ENCODE measurements at places on chromosomes 7 and 10. TPM values are rescaled to one million over a fixed set of nuclear protein-coding genes. Genes with fewer than 3 reads are reported as not detected.

The OR2A1 gene
- total RNA-seq = not detected

The TMEM139 gene
- total RNA-seq = 2.2 TPM

DNA sequence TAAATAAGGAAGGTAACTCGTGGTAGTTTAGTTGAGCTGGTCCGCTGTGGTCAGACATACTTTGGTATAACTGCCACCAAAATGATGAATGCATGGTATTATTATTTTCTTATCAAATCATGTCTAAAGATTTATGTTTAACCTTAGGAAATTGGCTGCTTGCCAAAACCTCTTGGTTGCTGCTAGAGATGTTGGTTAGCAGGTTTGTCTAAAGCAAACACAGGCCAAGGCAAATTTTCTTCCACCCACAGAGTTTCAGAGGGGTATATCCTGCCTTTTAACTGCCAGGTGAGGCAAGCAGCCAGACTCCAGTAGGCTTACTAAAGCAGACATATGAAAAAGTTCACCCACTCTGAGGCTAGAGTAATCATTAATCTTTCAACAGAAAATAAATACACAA is 101.4 kb downstream of the SEMA3E start:
- no peaks in the 10 kb centered on the region for H3K27me3 ChIP-seq
- no peak overlapping the region for H3K4me3 ChIP-seq

DNA sequence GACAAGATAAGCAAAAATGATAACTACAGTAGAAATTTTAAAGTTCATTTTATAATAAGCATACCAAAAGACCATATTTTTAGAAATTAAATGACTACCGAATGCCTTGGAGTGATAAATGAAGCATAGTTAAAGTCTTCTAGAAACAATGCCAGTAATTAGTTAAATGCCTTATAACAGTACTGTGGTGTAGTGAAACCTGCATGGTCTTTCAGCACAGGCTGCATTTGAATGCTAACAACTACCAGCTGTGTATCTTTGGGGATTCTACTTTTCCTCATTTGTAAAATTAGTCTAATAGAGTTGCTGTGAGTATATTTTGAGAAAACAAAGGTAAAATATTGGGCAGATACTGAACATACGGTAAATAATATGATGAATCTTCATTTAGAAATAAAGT is 25.1 kb downstream of the TSPAN12 start:
- H3K27me3 ChIP-seq = no peaks in the 10 kb centered on the region
- no peaks in the 10 kb centered on the region for H3K4me1 ChIP-seq
- no peak overlapping the region for H3K4me3 ChIP-seq
- DNase-seq = no peak

GRCh38 chr7:10537764-10538163 is 435.9 kb upstream of the PHF14 start:
- H3K4me3 ChIP-seq = no peak overlapping the region
- no peak overlapping the region for H3K27ac ChIP-seq
- no peak for DNase-seq
- H3K27me3 ChIP-seq = no peaks in the 10 kb centered on the region
- H3K36me3 ChIP-seq = no peaks in the 10 kb centered on the region

- peak; percentile 64 for DNase-seq
- H3K27me3 ChIP-seq = no peaks in the 10 kb centered on the region
- no peak overlapping the region for H3K27ac ChIP-seq
- no peaks in the 10 kb centered on the region for H3K36me3 ChIP-seq
- no peak overlapping the region for H3K4me3 ChIP-seq
- H3K4me1 ChIP-seq = no peaks in the 10 kb centered on the region
These were observed 16.1 kb upstream of the LAMB4 start for GRCh38 chr7:108146070-108146842.

GRCh38 chr7:4808026-4808425 is 32.6 kb downstream of the AP5Z1 start:
- no peak for DNase-seq
- H3K36me3 ChIP-seq = no peaks in the 10 kb centered on the region
- H3K27ac ChIP-seq = no peak overlapping the region
- H3K27me3 ChIP-seq = no peaks in the 10 kb centered on the region
- H3K4me1 ChIP-seq = no peaks in the 10 kb centered on the region

The HTR5A gene
- total RNA-seq = 0.87 TPM

DNA sequence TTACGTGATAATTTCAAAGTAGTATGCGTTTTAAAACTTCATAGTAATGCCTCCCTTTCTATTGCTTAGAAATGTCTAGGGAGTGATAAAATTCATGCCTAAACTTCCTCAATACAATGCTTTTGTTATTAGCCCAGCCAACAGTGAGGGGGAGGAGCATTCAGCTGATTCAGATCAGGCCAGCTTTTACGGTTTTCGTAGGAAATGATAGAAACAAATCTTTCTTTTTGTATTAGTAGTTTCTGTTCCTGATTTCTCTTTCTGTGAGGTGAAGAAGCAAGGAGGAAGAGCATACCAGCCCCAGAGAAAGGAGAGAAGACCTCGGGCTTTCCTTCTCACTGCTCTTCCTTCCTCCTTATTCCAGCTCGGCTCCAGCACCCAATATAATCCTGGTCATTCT is 35.2 kb upstream of the ITPRID1 start:
- no peak overlapping the region for H3K4me3 ChIP-seq
- H3K4me1 ChIP-seq = peaks cover 6% of the 10 kb centered on the region
- peak overlapping the region; percentile 66 for H3K27ac ChIP-seq
- peak; percentile 62 for DNase-seq
- H3K36me3 ChIP-seq = no peaks in the 10 kb centered on the region

- DNase-seq = peak; percentile 84
- peak overlapping the region; percentile 71 for H3K27ac ChIP-seq
- H3K36me3 ChIP-seq = no peaks in the 10 kb centered on the region
- H3K4me3 ChIP-seq = no peak overlapping the region
- H3K4me1 ChIP-seq = peaks cover 35% of the 10 kb centered on the region
These were observed 9.4 kb downstream of the NODAL start for GRCh38 chr10:70432101-70432500.

- peak overlapping the region; percentile 70 for H3K4me3 ChIP-seq
- peak; percentile 85 for DNase-seq
- H3K4me1 ChIP-seq = no peaks in the 10 kb centered on the region
- peak overlapping the region; percentile 40 for H3K27ac ChIP-seq
- no peaks in the 10 kb centered on the region for H3K27me3 ChIP-seq
These were observed 148.2 kb downstream of the CELF2 start for GRCh38 chr10:11165591-11166543.

GRCh38 chr7:20980232-20980631 is 193.5 kb upstream of the SP8 start:
- no peaks in the 10 kb centered on the region for H3K36me3 ChIP-seq
- no peaks in the 10 kb centered on the region for H3K4me1 ChIP-seq
- no peak for DNase-seq
- no peak overlapping the region for H3K4me3 ChIP-seq

DNA sequence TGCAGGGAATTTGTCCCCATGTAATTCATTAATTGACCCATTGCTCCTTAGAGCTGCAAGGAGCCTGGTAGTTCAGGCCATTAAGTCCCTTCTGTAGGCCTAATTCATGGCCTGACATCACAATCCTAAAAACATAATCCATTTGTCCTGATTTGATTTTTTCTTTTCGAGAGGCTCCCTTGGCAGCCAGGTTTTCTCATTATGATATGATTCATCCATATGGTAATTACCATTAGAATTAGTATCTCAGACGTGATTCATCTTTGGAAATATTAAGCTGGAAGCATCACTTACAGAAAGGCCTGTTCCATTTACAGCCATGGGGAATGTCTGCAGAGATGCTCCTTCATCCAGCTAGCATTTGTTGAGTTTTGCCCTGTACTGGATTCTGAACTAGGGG is 128.5 kb downstream of the PLCE1 start:
- no peaks in the 10 kb centered on the region for H3K27me3 ChIP-seq
- H3K4me3 ChIP-seq = no peak overlapping the region
- DNase-seq = no peak

DNA sequence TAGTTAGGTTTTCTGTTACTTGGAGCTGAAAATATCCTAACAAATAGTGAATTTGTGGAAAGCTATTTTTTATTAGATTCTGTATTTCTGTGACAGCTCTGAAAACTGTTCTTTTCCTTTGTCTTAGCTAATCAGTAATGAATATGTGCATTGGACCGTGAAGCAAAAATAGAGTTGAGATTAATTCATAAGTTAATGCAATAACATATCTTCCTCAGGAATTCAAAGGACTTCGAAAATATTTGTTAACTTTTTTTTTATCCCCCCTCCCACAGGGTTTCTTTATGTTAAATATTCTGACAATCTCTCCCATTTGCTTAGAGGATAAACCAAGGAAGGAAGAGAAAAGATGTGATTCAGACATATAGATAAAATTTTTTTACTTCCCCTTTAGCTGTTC is 101.4 kb downstream of the PODXL start:
- no peaks in the 10 kb centered on the region for H3K36me3 ChIP-seq
- no peak overlapping the region for H3K27ac ChIP-seq
- H3K27me3 ChIP-seq = no peaks in the 10 kb centered on the region
- peaks cover 8% of the 10 kb centered on the region for H3K4me1 ChIP-seq
- no peak for DNase-seq
- no peak overlapping the region for H3K4me3 ChIP-seq

- no peak for DNase-seq
- H3K4me3 ChIP-seq = no peak overlapping the region
- H3K27me3 ChIP-seq = no peaks in the 10 kb centered on the region
- no peaks in the 10 kb centered on the region for H3K36me3 ChIP-seq
These were observed 97.7 kb upstream of the FAM204A start for GRCh38 chr10:118439824-118440223.

The PGAM2 gene
- 85.1 TPM for total RNA-seq

DNA sequence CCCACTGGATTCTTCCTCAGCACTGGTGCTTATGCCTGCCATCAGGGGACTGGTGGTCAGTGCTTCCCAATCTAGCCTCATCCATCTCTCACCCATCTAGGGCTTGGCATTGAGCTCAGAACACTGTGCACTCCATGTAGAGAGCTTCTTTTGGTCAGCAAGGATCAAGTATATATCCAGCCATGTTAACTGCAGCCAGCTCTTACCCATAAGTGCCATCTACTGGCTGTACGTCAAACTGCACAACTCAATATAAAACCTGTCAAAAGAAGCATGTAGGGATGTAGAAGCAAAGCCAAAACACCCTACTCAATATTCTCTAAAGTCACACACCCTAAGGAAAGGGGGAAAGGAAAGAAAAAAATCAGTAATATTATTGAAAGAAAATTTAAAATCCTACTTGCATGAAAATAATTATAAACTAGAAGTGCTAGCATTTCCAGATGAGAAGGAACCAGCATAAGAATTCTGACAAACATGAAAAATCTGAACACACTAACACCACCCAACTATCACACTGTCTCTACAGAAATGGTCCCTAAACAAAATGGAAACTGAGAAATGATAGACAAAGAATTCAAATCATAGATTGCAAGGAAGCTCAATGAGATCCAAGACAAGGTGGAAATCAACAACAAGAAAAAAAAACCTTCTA is 531.1 kb upstream of the STEAP1 start:
- no peak overlapping the region for H3K27ac ChIP-seq
- H3K36me3 ChIP-seq = no peaks in the 10 kb centered on the region
- no peaks in the 10 kb centered on the region for H3K27me3 ChIP-seq
- peaks cover 2% of the 10 kb centered on the region for H3K4me1 ChIP-seq
- peak; percentile 53 for DNase-seq

The TFR2 gene
- 0.87 TPM for total RNA-seq

GRCh38 chr7:116290740-116291139 is 80.4 kb downstream of the TES start:
- no peak overlapping the region for H3K4me3 ChIP-seq
- no peaks in the 10 kb centered on the region for H3K27me3 ChIP-seq
- no peak for DNase-seq
- H3K4me1 ChIP-seq = no peaks in the 10 kb centered on the region

The GOLGA7B gene
- total RNA-seq = 1.1 TPM

The KIF20B gene
- total RNA-seq = 12.0 TPM

The ASB15 gene
- 1.1 TPM for total RNA-seq

The LIMK1 gene
- total RNA-seq = 42.4 TPM

GRCh38 chr10:126066456-126066855 is 170.1 kb downstream of the FANK1 start:
- DNase-seq = no peak
- H3K4me3 ChIP-seq = no peak overlapping the region
- H3K27me3 ChIP-seq = no peaks in the 10 kb centered on the region
- no peaks in the 10 kb centered on the region for H3K36me3 ChIP-seq
- no peaks in the 10 kb centered on the region for H3K4me1 ChIP-seq

- H3K4me1 ChIP-seq = no peaks in the 10 kb centered on the region
- no peak overlapping the region for H3K4me3 ChIP-seq
- H3K27ac ChIP-seq = no peak overlapping the region
- no peaks in the 10 kb centered on the region for H3K36me3 ChIP-seq
- no peaks in the 10 kb centered on the region for H3K27me3 ChIP-seq
- no peak for DNase-seq
These were observed 154.4 kb upstream of the C7orf33 start for GRCh38 chr7:148436135-148436534.

- peak overlapping the region; percentile 27 for H3K27ac ChIP-seq
- no peak for DNase-seq
- H3K4me3 ChIP-seq = no peak overlapping the region
- H3K4me1 ChIP-seq = peaks cover 52% of the 10 kb centered on the region
- H3K36me3 ChIP-seq = no peaks in the 10 kb centered on the region
These were observed 4.6 kb downstream of the GIGYF1 start for GRCh38 chr7:100689230-100690135.

The CNPY1 gene
- total RNA-seq = 0.31 TPM

- DNase-seq = no peak
- no peaks in the 10 kb centered on the region for H3K36me3 ChIP-seq
- H3K27me3 ChIP-seq = no peaks in the 10 kb centered on the region
- H3K4me1 ChIP-seq = no peaks in the 10 kb centered on the region
These were observed 335.3 kb downstream of the NRG3 start for GRCh38 chr10:82210331-82210730.

- no peaks in the 10 kb centered on the region for H3K27me3 ChIP-seq
- H3K36me3 ChIP-seq = no peaks in the 10 kb centered on the region
- no peak overlapping the region for H3K4me3 ChIP-seq
These were observed 210.8 kb downstream of the CCSER2 start for GRCh38 chr10:84539216-84539615.

- H3K27me3 ChIP-seq = no peaks in the 10 kb centered on the region
- no peaks in the 10 kb centered on the region for H3K36me3 ChIP-seq
These were observed 69.1 kb downstream of the RTKN2 start for GRCh38 chr10:62199584-62199983.

DNA sequence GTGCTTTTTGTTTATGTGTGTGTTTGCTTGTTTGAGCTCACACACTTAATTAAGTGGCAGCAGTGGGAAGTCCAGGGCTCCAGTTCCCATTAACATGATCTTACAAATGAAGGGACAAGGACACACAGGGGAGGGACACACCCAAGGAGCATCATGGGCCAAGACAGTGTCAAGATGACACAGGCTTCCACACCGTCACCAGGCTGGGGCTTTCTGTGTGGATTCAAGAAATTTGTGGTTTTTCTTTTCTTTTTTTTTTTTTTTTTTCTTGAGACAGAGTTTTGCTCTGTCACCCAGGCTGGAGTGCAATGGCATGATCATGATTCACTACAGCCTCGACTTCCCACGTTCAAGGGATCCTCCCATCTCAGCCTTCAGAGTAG is 173.6 kb downstream of the KIAA1217 start:
- no peak overlapping the region for H3K4me3 ChIP-seq
- H3K4me1 ChIP-seq = peaks cover 40% of the 10 kb centered on the region
- no peaks in the 10 kb centered on the region for H3K27me3 ChIP-seq
- no peaks in the 10 kb centered on the region for H3K36me3 ChIP-seq
- no peak for DNase-seq

- DNase-seq = no peak
- no peaks in the 10 kb centered on the region for H3K27me3 ChIP-seq
These were observed 5.0 kb downstream of the LDB3 start for GRCh38 chr10:86673216-86673826.
